Vagina (tissue), 2 donors: ENCODE measurements at places on chromosomes 3 and 15.
A peak's percentile ranks its signal among the peaks of the same experiment; 100 is the strongest.

GRCh38 chr3:195911946-195912270 lies 3.6 kb upstream of the TNK2 start:
- H3K36me3 ChIP-seq = no peaks in the 10 kb centered on the region
- no peak overlapping the region for H3K4me3 ChIP-seq
- peak overlapping the region; percentile 14 for H3K27ac ChIP-seq
- no peak for DNase-seq
- H3K4me1 ChIP-seq = peaks cover 54% of the 10 kb centered on the region
- H3K27me3 ChIP-seq = no peaks in the 10 kb centered on the region

- H3K4me3 ChIP-seq = no peak overlapping the region
- DNase-seq = no peak
- no peaks in the 10 kb centered on the region for H3K36me3 ChIP-seq
- H3K27ac ChIP-seq = no peak overlapping the region
Measured at GRCh38 chr3:101646726-101647125, 30.2 kb downstream of the ZBTB11 start.

DNA sequence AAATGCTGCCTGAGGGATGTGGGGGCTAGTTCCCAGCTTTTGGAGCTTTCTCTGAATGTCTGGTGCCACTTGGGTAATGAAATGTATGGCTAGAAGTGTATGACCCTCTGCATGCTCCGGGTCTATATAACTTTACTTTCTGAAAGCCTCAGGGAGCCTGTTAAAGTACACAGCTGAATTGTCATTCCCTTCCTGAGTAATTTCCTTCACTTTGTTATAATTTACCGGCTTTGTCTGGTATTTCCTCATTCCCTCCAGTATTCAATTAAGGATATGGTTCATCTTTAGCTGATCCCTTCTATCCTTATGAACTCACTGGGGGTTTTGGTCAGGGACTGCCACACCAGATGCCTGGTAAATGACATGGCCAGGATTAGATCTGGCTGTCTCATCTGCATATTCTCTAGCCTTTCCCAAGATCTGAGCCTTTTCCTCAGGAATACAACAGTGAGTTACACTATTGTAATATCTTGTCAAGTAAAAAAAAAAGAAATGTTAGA lies 620.3 kb downstream of the ZPLD1 start:
- no peaks in the 10 kb centered on the region for H3K27me3 ChIP-seq
- no peaks in the 10 kb centered on the region for H3K4me1 ChIP-seq
- no peak overlapping the region for H3K4me3 ChIP-seq
- H3K27ac ChIP-seq = no peak overlapping the region
- H3K36me3 ChIP-seq = no peaks in the 10 kb centered on the region
- DNase-seq = no peak

- no peak for DNase-seq
- peaks cover 26% of the 10 kb centered on the region for H3K4me1 ChIP-seq
- no peaks in the 10 kb centered on the region for H3K36me3 ChIP-seq
- H3K27me3 ChIP-seq = no peaks in the 10 kb centered on the region
- H3K27ac ChIP-seq = peak overlapping the region; percentile 62
Measured at GRCh38 chr3:51687431-51688205, 16.6 kb downstream of the TEX264 start.

- no peak overlapping the region for H3K4me3 ChIP-seq
- H3K36me3 ChIP-seq = no peaks in the 10 kb centered on the region
- DNase-seq = no peak
- H3K4me1 ChIP-seq = peaks cover 54% of the 10 kb centered on the region
- no peaks in the 10 kb centered on the region for H3K27me3 ChIP-seq
Measured at GRCh38 chr3:172167892-172168648, 128.7 kb downstream of the FNDC3B start.

DNA sequence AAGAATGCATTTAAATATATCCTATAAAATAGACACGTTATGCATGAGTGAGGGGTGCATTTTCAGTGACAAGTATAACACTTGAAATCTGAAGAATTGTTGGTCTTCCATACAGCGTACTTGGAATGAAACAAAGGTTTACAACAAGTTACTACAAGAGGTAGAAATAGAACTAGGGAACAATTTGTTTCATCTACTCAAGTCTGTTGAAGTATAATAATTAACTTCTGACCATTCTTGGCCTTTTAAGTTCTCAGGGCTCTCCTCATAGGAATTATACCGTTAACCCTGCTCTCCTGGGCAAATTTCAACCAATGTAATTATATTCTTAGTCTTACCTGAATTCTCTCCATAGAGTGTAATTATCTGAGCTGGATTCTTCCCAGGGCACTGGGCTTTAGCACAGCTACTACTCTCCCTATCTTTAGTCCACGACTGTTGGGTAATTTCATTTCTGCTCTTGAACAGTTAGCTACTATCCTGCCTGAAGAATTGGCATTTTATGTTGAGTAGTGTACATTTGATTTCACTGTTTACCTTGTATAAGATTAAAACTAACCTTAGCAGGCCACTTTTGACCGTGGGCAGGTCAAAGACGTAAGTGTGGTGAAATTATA lies 100.6 kb downstream of the UBE2E2 start:
- H3K36me3 ChIP-seq = no peaks in the 10 kb centered on the region
- H3K27me3 ChIP-seq = no peaks in the 10 kb centered on the region
